ENCODE measurements at places on chromosomes 7 and 10. TPM values are rescaled to one million over a fixed set of nuclear protein-coding genes. Genes with fewer than 3 reads are reported as not detected.

Gene MUC12
- total RNA-seq, result not detected

Gene NCOA4
- total RNA-seq, result 157 TPM

Gene TAF3
- total RNA-seq, result 3.1 TPM

Gene PODXL
- 0.34 TPM for total RNA-seq

Gene DNMBP
- total RNA-seq, result 6.5 TPM

Gene C7orf57
- total RNA-seq, result 0.21 TPM

Gene SFTPA1
- total RNA-seq, result not detected

Gene IFIT3
- 3.1 TPM for total RNA-seq

Gene SFXN4
- 24.3 TPM for total RNA-seq

Gene CFAP46
- total RNA-seq, result 0.28 TPM

Gene PON3
- 1.4 TPM for total RNA-seq

Gene C10orf95
- total RNA-seq, result 4.4 TPM

Gene SEMA3A
- total RNA-seq, result 35.9 TPM

Gene COL17A1
- 884 TPM for total RNA-seq

Gene EPO
- not detected for total RNA-seq

Gene GBX1
- not detected for total RNA-seq

Gene HOXA5
- not detected for total RNA-seq

Gene NKX2-3
- total RNA-seq, result not detected

Gene HNRNPA2B1
- 78.6 TPM for total RNA-seq

Gene AKR1D1
- total RNA-seq, result not detected

Gene SORCS1
- not detected for total RNA-seq

Gene HOXA1
- 0.07 TPM for total RNA-seq

Gene MUC3A
- total RNA-seq, result not detected

Gene PDZD8
- total RNA-seq, result 33.8 TPM

Gene HOXA3
- not detected for total RNA-seq

Gene IGF2BP3
- total RNA-seq, result 28.4 TPM

Gene PNLIPRP2
- total RNA-seq, result not detected

Gene ST7
- 20.5 TPM for total RNA-seq

Gene CTAGE4
- 0.14 TPM for total RNA-seq

Gene CCAR1
- 46.2 TPM for total RNA-seq

Gene AASS
- 6.6 TPM for total RNA-seq

Gene FGFBP3
- total RNA-seq, result 0.34 TPM

Gene SLC18A3
- total RNA-seq, result not detected

Gene PRF1
- total RNA-seq, result not detected

Gene FAM25A
- total RNA-seq, result 342 TPM

Gene THNSL1
- total RNA-seq, result 10.3 TPM

Gene ZEB1
- 4.6 TPM for total RNA-seq

Gene GLI3
- total RNA-seq, result 1.7 TPM

Gene UPK3B
- total RNA-seq, result 1.4 TPM

Gene SPDYE11
- total RNA-seq, result not detected

Gene OGDHL
- total RNA-seq, result under 0.01 TPM

Gene KIF11
- total RNA-seq, result 1.4 TPM

Gene ELMO1
- total RNA-seq, result 0.14 TPM

Gene ARMH3
- 17.8 TPM for total RNA-seq

Gene AKR1C8
- not detected for total RNA-seq

Gene CCDC136
- under 0.01 TPM for total RNA-seq

Gene DOCK4
- total RNA-seq, result 9.6 TPM

Gene OGDH
- total RNA-seq, result 73.8 TPM

Gene GRID2IP
- total RNA-seq, result 0.14 TPM

Gene MOGAT3
- not detected for total RNA-seq

Gene AQP1
- total RNA-seq, result 0.14 TPM

Gene INHBA
- total RNA-seq, result 8.5 TPM

Gene PLEKHS1
- not detected for total RNA-seq

Gene CCDC71L
- 8.2 TPM for total RNA-seq

Measured in nasal cavity respiratory epithelium epithelial cell of viscerocranial mucosa (primary cell).